SK-MEL-5 (cell line): ENCODE measurements at places on chromosomes 6 and 20. TPM values are rescaled to one million over a fixed set of nuclear protein-coding genes. Genes with fewer than 3 reads are reported as not detected.

- no peak for DNase-seq
Measured at GRCh38 chr6:21555197-21555596, 38.4 kb upstream of the SOX4 start.

GRCh38 chr20:23937303-23938117, 51.1 kb downstream of the GGTLC1 start:
- peak; percentile 56 for DNase-seq

Gene EEF1A1
- 12,462 and 13,460 TPM in 2 replicates for total RNA-seq

- DNase-seq: no peak
Measured at GRCh38 chr6:138146544-138146943, 15.2 kb upstream of the ARFGEF3 start.

Gene CAP2
- 21.3 and 21.8 TPM in 2 replicates for total RNA-seq

GRCh38 chr20:24795436-24795835, 153.6 kb upstream of the CST7 start:
- DNase-seq: no peak
